ENCODE measurements at places on chromosomes 6 and 20. TPM values are rescaled to one million over a fixed set of nuclear protein-coding genes. Genes with fewer than 3 reads are reported as not detected.
A peak's percentile ranks its signal among the peaks of the same experiment; 100 is the strongest.

GRCh38 chr20:35866418-35867202, 87.7 kb downstream of the SCAND1 start:
- DNase-seq, result no peak

GRCh38 chr20:25050082-25050481, 7.9 kb downstream of the ACSS1 start:
- no peak for DNase-seq

GRCh38 chr6:165652766-165653165, 10.3 kb downstream of the PDE10A start:
- DNase-seq, result no peak

DNA sequence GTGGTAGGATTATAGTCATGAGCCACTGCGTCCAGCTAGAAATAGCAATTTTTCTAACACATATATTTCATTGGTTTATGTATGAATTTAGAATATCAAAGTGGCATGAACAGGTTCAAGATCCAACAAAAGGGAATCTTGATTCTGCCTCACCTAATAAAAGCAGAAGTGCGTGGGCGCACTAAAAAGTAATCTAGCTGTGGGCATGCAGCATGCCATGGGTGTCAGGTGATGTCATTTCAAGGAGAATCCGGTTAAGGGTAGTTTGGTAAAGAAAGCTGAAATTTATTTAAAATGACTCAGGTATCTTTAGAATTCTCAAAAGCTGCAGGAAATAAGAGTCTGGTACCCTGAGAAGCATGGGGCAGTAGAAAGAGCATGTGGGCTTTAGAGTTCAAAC, 17.6 kb downstream of the LRRN4 start:
- no peak for DNase-seq

DNA sequence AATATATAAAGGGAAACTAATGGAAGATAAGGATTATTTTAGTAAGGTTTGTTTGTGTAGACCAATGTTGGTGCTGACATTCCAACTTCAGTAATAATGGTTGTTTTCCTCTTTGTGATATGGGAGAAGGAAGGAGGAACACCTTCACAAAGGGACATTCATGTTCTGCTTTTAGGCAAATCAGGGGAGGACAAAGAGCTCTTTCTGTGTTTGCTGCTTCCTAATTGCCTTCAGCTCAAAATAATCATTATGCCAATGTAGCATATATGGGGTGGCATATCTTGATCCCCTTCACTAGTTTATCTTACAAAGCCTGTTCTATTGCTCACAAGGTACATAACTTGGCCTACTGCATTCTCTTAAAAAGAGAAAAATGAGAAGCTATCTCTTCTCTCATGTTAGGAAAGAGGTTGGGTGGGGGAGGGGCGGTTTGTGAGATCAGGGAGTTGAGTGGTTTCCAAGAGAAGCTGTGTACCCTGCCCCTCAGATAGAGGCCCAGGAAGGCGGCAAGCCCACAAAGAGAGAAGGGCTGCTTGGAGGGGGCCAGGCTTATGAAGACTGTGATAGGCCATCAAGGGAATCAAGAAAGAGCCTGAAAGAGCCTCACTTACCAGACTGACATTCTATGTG, 4.7 kb upstream of the ADGRG6 start:
- no peak for DNase-seq

DNA sequence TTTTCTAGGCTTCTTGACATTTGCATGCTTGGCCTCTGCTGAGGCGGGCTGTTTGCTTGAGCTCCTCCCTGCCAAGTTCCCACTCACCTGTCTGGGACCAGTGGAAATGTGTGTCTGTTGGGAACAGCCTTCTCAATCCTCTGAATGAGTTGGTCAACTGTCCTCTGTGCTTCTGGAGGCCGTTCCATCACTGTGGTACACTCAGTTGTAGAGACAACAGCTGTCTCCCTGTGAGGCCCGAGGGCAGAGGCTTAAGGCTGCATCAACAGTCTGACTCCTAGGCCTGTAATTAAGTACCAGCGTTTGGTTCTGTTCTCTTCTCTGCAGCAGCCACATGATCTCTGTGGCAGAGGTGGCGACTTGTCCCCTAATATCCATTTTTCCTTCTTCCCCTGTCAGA, 110.9 kb downstream of the CDC5L start:
- DNase-seq, result no peak

GRCh38 chr6:8000188-8000596, 64.0 kb downstream of the BLOC1S5 start:
- DNase-seq, result no peak

GRCh38 chr20:25039697-25040437, 18.1 kb downstream of the ACSS1 start:
- DNase-seq, result no peak

DNA sequence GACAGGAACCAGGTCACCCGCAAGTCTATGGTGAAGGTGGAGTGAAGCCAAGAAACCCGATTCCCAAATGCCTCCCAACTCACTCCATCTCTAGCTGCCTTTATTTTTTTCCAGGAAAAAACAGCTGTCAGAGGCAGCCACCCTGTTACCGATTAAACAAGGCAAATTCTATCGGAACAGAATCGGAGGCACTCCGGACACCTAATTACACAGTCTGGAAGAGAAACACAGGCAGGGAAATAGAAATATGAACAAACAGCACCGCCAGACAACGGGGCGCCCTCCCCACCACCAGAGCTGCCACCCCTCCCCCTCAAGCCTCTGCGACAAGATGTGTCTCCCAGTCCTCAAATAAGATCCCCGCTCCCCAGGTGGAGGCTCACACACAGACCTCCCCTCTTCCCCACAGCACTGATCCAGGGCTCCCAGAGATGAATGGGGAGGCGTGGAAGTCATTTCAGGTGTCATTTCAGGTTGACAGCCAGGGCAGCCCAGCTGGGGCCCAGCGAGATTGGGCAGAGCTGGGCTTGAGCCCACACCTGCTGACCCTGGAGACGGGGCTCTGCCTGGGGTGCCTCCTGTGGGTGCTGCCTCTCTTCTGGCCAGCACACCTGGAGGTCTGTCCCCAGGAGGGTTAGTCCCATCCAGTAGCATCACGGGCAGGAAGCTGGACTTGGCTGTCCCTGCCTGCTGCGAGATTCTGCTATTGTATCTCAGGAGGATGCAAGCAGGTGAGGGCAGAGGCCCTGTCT, 19.8 kb upstream of the VSTM2L start:
- DNase-seq, result no peak

GRCh38 chr6:116396441-116396840, 25.7 kb downstream of the DSE start:
- no peak for DNase-seq

DNA sequence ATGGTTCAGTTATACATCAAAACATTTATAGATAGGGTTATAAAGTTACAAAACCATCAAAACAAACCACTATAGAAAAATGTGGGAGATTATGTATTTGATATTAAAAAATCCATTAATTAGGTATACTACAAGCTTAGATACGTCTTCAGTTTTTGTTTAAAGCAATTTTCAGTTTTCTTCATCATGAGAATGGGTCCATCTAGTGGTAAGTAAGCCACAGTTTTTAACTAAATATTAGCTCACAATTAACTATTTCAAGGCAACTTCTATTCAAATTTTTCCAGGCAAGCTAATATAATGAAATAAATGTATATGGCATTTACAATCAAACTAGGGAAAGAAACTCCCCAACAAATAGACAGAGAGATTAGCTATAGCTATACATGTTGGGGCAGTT, 44.4 kb downstream of the RNGTT start:
- DNase-seq, result no peak

GRCh38 chr6:139855671-139856311, 481.3 kb upstream of the CITED2 start:
- DNase-seq, result no peak

- DNase-seq, result no peak
Measured at GRCh38 chr6:158816803-158817727, 2.1 kb downstream of the EZR start.

- no peak for DNase-seq
Measured at GRCh38 chr20:58512808-58513552, 2.2 kb downstream of the APCDD1L start.

DNA sequence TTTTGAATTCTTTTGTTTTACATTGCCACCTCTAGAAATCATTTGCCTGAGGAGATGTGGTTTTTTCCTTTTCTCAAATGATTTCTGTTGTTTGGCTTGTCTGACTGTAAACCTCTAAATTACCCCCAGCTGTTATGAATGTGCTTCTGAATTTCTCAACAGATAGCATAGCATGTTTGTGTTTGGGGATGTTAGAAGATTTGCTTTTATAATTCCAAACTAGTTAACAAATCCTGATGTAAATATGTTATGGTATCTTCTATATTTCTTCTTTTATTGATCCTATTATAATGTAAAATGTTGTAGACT, 31.6 kb upstream of the EZR start:
- no peak for DNase-seq

DNA sequence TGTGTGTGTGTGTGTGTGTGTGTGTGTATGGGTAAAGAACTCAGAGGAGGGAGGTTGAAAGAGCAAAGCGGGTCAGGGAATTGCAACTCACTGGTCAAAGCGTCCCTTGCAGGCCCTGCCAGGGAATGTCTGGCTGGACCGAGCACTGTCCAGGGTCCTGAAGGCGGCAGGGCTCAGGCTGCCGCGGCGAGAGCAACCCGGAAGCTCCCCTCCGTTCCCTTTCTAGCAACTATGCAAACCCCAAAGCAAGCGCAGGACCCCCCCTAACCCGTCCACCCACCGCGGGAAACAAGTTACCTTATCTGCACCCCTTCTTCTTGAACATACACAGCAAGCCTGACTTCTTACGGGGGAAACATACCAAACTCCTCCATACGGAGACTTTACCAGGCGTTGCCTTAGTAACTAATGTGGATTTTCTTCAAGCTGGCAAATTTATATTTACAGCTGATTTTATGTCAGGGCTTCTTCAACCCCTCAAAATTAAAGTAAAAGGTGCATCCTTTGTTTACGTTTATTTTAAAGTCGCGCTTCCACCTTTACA, 538 bp upstream of the GRM1 start:
- DNase-seq, result peak; percentile 32

GRCh38 chr6:135801755-135802465, 49.6 kb upstream of the PDE7B start:
- no peak for DNase-seq

GRCh38 chr20:15319439-15319838, 982.0 kb upstream of the FLRT3 start:
- no peak for DNase-seq

DNA sequence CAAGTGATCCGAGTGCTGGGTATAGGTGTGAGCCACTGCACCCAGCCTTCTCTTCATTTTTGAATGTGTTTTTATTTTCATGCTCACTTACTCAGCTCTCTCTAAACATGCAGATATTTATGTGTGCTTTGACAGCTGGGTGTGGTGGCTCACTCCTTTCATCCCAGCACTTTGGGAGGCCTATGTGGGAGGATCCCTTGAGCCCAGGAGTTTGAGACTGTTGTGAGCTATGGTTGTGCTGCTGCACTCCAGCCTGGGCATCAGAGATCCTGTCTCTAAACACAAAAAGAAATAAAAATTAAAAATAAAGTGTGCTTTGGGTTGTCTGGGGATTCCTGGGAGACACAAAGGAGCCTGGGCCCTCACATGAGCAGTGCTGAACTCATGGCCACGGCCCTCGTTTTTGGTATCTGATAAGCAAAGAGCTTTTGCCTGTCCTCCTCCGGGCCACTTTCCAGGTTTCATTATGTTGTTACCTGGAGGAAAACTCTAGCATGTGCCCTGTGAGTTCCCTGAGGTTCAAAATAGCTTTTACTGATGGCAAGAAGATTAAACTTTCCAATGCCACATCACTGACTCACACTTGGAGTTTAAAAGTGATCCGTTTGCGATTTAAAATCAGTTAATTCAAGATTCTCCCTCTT, 78.5 kb downstream of the CD164 start:
- no peak for DNase-seq

DNA sequence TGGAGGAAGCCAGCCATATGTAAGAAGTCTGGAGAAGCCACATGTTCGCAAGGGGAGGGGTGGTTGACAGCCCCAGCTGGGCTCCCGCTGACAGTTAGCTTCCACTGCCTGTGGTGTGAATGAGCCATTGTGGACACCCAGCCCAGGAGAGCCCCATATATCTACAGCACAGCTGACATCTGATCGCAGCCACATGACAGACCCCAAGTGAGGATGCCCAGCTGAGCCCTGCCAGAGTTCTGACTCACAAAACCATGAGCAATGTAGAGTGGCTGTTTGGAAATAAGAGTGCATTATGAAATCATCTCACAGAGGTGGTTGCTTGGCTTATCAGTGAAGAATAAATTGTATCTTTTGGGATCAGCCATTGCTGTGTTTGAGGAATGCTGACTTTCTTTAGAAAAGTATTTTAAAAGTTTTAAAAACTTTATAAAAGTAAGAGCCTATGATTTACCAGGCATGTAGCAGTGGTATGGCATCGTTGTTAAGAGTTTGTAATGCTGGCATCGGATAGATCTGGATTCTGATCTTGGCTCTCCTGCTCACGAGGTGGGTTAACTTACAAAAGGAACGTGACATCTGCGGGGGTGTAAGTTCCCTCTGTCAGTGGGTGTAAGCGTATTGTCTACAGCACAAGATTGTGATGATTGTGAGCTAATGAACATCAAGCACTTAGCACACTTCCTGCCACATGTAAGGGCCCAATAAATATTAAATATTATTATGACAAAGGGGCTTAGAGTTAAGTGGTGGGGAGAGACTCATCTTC, 24.1 kb downstream of the CFAP61 start:
- no peak for DNase-seq

DNA sequence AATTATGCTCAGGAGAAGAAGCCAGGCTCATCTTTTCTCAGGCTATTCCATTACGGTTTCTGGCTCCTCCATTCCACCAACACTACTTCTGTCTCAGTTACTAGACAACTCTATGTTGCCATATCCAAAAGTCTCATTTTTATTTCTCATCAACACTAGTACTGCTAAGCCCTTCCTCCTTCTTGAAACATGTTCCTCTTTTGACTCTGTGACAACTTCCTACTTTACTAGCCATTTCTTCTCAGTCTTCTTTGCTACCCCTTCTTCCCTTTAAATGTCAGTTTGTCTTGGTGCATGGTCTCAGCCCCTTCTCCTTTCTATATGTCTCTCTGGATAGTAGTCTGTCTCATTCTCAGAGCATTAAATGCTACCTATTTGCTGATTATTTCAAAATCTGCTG, 7.1 kb upstream of the ADGRG6 start:
- no peak for DNase-seq

DNA sequence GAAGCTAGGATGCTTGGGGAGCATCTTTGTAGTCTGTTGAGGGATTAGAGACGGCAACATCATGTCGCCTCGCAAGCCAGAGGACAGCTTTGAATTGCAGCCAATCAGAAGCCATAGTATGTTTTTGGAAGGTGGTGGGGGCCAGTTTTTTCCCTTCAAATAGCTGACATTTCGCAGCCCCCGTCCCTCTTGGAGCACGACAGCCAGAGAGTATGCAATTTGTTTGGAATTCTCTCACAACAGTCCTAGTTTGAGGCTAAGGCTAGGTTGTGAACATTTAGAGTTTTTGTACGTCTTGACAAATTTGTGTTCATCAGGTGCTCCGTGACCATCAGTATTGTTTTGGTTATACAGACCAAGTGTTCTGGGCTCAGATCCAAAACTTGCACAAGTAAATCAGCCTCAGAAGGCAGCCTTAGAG, 83.3 kb downstream of the PLCB1 start:
- no peak for DNase-seq

GRCh38 chr6:68634726-68635411, at the start of gene ADGRB3:
TSS of gene ADGRB3 (plus strand) at chr6:68635282. CDS start at chr6:68638676, 3,394 bp downstream.
- peak; percentile 46 for DNase-seq

The F13A1 gene
- total RNA-seq, result not detected

The RNGTT gene
- total RNA-seq, result 40.6 TPM

The OGFR gene
- total RNA-seq, result 59.2 TPM

The EPPIN gene
- not detected for total RNA-seq

The CPNE5 gene
- total RNA-seq, result not detected

The METTL24 gene
- total RNA-seq, result not detected

The POM121L2 gene
- not detected for total RNA-seq

The TNXB gene
- total RNA-seq, result not detected

The VNN1 gene
- total RNA-seq, result not detected

The LCA5 gene
- 10.2 TPM for total RNA-seq

The CGA gene
- not detected for total RNA-seq

The HAO1 gene
- not detected for total RNA-seq

All from SJSA1 (cell line).